NCI-H1930 (cell line): ENCODE measurements at places on chromosomes 7 and 10.

GRCh38 chr10:93954726-93955363, 38.9 kb upstream of the PLCE1 start:
- no peak for DNase-seq

DNA sequence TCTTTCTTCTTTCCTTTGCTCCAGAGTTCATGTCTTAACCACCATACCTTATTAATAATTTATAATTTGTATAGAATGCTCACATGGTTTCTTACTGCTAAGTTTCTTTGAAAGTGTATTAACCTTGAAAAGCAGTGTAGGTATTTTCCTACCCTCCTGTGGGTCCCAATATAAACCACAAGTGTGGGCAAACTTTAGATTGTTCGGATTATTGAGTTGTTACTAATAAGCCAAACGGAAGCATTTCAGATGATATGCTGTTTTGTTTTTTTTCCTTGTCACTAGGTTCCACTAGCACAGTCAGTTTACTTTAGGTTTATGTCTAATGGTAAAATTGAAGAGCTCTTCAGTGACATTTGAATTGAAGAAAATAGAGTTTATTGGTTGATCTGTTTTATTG, 10.2 kb downstream of the SSBP1 start:
- DNase-seq = no peak

DNA sequence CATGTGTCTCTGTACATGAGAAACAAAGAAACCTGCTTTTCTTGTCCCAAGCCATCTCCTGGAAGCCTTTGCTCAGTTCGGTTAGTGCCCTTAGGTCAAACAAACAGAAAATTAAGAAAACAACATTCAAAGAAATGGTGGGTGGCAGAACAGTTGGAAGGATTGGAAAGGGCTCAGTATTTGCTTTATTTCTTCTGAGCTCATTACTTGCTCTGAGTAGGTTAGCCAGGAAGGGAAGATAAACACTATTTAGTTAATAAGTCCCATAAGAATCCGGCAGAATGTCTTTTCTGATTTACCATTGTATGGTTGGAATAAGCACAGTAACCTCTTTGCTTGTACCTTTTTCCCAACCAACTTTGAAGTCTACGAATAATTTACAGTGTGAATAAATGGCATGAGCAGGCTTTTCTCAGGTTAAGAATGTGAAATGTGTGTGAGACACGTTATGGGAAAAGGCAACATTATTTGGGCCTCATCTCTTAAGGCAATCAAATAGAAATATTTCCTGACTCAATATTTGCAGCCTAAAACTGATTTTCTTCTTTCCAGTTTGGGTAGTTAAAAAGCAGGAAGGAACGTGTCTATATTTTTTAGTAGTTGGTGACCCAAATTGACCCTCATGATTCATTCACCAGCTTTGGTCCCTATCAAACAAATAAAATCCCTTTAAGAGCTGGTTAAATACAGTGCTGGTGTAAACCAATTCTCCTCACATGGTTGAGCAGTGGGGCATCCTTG, 158.5 kb downstream of the DKK1 start:
- DNase-seq = no peak

DNA sequence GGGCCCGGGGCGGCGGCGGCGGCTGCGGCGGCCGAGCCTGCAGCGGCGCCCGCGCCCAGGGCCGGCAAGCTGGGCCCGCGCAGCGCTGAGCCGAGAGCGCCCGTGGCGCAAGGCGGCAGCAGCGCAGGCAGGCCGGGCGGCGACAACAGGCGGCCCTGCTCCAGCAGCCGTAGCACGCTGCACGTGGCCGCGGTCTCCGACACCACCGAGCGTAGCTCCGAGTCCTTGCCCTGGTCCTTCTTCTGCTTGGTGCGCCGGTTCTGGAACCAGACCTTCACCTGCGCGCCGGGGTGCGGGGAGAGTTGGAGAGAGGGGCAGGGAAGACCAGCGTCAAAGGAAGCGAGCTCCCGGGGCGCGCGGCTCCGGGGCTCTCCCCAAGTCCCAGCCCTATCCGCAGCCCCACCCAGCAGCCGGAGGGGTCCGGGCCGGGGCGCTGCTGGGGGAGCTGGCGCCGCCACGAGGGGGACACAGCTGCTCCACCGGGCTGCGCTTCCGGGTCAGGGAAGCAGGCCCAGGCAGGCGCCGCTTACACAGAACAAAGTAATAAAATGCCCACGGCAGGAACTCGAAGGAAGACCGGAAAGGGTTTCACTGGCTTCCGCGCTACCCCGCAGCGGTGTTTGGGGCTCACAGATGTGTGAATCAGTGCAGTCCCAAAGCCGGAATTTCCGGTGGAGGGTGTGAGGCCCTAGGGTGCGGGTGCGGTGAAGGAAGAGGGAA, 3.6 kb downstream of the VAX1 start:
- peak; percentile 21 for DNase-seq

- no peak for DNase-seq
Measured at GRCh38 chr7:150735596-150736358, 1.4 kb upstream of the GIMAP5 start.

DNA sequence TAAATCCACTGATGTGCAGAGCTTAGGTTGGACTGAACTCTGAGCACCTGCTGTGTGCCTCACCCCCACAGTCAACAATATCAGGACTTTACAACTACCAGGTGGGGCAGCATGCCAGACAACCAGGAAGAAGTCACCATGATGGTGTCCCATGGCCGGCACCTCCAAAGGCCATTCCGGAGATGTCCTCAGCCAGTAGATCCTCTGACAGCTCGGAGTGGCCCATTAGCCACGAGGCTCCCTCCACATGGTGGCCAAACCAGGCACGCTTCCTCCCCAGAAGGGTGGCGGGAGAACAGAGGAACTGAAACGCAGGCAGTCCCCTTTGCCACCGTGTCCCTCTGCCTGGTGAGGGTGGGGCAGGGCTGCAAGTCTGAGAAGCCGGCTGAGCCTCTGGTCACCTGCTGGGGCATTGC, 390.0 kb downstream of the TNS3 start:
- no peak for DNase-seq

DNA sequence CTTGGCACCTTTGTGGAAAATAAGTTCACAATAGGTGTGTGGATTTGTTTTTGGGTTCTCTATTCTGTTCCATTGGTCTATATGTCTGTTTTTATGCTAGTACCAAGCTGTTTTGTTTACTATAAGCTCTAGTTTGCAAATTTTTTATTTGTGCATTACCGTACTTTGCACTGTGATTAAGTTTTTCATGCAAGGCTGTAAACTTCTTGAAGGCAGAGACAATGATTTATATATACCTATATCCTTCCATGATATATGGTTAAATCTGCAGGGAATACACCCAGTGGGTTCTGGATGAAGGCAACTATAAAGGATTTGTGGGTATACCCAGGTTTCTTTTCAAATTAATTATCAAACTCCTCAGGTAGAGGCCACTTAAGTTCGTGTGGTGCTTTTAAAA, 91.8 kb upstream of the PDLIM1 start:
- DNase-seq = no peak

- DNase-seq = no peak
Measured at GRCh38 chr7:147492606-147493005, 1098.0 kb upstream of the C7orf33 start.

- DNase-seq = no peak
Measured at GRCh38 chr7:47379629-47380324, 202.1 kb downstream of the TNS3 start.

DNA sequence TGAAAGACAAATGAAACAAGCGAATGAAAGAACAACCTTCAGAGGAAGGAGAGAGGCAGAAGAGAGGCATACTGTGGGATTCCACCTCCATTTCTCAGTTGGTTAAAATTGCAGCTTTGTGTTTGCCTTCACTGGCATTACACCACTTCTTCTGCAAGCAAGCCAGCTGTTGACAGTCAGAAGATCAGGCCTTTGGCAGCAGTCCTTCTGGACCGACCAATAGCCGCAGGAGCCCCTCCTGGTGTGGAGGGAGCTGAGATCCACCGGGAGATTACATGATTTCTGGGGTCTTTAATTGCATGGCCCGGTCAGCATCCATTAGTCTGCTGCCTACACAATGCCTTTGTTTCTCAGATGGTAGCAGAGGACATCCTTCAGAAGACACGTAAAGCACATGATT, 206.7 kb downstream of the ADAM12 start:
- no peak for DNase-seq

DNA sequence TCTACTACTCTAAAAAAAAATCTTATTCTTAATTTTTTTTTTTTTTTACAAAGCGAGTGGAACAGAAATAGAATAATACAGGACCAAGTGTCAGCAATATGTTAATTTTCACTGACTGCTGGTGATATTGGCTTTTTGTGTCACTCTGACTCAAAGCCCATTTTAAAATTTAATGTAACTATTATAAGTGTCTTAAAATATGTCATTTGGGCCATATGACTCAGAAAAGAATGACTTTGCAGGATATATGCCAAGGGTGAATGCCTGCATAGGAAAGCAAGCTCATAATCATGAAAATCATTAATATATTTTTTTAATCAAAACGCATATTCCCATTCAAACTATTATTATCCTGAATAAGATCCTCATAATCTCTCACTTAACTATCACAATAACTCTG, 149.2 kb downstream of the GNAT3 start:
- DNase-seq = no peak

DNA sequence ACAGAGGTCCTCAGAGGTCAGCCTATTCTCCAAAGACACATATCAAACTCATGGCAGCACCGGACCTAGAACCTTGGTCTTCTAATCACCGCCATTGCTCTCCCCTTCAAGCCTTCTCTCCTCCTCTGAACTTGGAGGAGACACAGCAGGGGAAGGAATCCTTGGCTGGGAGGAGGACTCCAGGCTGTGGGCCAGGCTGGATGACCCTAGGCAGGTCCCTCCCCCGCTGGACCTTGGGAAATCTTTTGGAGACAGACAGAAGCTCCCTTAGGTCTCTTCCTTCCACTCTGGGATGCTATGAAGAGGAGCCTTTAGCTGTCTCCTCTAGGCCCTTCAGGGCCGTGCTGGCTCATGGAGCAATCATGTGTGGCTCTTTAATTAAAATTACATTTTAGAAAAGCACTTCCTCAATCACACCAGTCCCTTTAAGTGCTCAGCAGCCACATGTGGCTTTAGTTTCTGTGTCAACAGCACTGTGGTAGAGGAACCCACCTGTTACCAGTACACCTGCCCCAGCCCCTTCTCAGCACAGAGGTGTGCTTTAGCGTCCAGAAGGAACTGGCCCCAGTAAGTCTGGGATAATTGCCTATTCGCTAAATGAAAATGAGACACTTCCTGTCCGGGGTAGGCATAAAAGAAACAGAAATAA, 238.2 kb downstream of the CELF2 start:
- no peak for DNase-seq

DNA sequence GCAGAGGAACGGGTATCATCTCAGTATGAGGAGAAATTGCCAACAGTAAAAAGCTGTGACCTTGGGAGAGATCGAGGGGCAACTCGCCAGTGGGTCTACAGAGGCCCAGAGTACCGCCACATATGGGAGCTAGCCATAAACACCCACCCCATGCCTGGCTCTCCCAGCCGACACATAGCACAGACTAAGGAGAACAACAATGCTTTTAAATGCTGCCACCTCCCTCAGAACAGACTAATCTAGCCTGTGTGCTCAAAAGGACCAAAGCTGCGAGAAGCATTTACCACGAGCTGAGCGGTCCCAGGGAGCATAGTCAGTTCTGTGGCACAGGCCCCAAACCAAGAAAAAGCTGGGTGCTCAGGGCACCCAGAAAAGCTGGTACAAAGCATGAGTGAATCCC, 73.3 kb downstream of the LSM5 start:
- no peak for DNase-seq

DNA sequence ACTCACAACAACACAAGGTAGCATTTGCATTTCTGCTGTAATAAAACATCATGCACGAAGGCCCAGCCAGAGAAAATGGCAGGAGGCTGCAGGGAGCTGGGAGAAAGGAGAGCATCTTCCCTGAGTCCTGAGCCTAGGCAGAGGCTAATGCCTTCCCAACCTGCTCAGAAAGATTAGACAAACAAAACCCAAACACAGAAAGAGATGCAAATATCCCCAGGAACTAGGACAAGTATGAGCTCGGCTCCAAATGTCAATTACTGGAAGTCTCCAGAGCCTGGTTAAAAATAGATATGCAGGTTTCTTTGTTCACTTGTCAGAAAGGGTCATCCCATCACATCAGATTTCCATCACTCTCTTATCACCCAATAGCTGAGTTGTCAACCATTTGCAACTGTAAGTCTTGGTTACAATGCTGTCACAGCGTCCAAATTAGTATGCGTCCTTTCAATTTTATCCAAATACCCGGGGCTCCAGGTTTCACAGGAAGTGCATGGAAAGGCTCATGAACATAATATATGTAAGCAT, 316.5 kb upstream of the CELF2 start:
- no peak for DNase-seq

DNA sequence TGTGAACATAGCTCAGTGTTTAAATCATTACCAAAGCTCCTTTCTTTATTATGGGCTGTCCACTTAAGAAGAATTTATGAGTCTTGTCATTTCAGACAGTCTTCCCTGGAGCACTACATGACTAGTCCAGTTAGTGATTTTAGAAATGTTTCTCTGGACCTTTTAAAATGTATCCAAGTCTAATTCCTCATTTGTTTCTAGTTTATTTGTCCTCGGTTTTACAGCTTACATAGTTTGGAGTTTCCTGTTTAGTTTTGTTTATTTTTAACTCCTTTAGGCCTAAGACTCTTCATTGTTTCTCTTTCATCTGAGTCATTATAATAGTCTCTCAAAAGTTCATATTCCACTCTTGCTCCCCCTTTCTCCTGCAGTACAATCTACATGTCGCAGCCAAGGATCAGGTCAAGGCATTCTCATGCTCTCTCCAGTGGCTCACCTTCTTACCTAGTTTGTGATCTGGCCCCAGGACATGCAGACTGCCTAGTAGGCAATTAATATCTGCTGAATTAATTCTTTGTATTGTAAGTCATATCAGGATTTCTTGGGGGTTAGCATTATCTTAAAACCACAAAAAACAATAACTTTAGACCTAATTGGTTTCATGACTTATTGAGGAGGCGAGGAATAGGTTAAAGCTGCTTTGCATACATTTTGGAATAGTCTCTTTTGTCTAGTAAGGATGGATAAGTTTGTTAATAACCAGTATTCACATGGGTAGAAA, 93.8 kb downstream of the MAPK8 start:
- no peak for DNase-seq

DNA sequence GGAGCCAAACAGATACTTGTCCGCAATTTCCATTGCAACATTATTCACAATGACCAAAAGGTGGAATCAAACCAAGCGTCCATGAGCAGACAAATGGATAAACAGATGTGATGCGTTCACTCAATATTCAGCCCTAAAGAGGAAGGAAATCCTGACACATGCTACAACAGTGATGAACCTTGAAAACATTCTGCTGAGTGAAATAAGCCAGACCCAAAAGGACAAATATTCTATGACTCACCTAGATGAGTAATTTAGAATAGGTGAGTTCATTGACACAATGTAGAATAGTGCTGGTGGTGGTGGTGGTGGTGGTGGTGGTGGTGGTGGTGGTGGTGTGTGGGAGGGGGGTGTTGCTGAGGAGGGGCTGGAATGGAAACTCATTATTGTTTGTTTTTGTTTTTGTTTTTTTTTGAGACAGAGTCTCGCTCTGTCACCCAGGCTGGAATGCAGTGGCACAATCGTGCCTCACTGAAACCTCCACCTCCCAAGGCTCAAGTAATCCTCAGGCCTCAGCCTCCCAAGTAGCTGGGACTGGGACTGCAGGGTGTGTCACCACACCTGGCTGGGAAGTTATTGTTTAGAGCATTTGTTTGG, 28.6 kb downstream of the SMKR1 start:
- DNase-seq = no peak
